ENCODE measurements at places on chromosomes 12 and 14.
A peak's percentile ranks its signal among the peaks of the same experiment; 100 is the strongest.

- peak; percentile 58 for DNase-seq
These were observed 15.5 kb upstream of the KRR1 start for GRCh38 chr12:75526655-75527511.

GRCh38 chr12:9364224-9365176 is 156.3 kb upstream of the PZP start:
- peak; percentile 34 for DNase-seq

GRCh38 chr14:104341532-104342434 is 203.4 kb downstream of the KIF26A start:
- no peak for DNase-seq

DNA sequence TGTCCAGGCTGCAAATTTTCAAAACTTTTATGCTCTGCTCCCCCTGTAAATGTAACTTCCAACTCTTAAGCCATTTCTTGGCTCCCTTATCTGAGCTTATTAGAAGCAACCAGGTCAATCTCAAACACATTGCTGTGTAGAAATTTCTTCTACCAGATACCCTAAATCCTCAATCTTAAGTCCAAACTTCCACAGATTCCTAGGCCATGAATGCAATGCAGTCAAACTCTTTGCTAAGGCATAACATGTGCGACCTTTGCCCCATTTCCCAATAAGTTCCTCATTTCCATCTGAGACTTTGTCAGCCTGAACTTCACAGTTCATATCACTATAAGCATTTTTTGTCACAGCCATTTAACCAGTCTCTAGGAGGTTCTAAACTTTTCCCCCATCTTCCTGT is 64.5 kb downstream of the TMTC3 start:
- no peak for DNase-seq

DNA sequence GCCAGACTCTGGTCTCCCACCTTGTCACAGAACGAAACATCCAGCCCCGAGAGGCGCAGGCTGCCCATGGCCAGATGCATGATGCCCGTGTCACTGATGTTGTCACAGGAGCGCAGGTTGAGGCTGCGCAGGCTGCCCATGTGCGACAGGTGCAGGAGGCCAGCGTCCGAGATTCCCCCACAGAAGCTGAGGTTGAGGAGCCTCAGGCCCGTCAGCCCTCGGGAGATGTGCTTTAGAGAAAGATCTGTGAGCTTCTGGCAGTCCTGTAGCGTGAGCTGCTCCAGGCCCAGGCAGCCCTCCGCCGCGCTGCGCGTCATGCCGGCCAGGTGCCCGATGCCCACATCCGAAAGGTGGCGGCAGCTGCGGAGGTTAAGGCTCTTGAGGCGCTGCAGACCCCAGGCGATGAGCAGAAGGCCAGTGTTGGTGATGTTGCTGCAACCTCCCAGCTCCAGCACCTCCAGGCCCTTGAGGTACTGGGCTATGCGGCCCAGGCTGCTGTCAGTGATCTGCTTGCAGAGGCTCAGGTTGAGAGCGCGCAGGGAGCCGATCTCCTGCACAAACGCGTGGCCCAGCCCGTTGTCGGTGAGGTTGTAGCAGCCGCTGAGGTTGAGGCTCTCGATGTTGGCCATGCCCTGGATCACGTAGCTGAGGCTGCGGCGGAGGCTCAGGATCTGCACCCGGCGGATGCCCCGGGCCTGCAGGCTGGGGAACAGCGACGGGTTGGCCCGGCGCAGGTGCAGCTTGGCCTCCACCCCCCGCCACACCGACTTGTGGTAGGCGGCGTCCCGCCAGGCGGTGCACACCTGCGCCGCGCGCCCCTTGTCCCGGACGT is 991 bp downstream of the FBXL14 start:
- DNase-seq, result peak; percentile 59

GRCh38 chr12:13962699-13963098 is 18.7 kb downstream of the GRIN2B start:
- no peak for DNase-seq

- DNase-seq, result no peak
These were observed 258.4 kb downstream of the AKAP6 start for GRCh38 chr14:32587461-32587860.

DNA sequence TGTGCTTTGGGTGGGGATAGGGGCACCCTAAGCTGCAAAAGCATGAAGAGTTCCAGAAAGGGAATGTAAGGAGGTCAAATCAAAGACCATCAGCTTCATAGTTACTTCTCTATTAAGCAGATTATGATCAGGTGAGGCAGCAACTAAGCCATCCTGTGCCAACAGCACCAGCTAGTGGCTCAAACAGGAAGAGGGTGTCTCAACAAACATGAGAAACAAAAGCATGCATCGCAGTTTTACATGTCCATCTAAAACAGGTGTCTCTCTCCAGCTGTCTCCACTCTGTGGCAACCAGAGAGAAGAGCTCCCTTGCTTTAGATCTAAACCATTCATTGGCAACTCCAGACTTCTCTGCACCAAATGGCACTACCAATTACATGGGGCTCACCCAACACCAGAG is 52.9 kb downstream of the ACTN1 start:
- no peak for DNase-seq

DNA sequence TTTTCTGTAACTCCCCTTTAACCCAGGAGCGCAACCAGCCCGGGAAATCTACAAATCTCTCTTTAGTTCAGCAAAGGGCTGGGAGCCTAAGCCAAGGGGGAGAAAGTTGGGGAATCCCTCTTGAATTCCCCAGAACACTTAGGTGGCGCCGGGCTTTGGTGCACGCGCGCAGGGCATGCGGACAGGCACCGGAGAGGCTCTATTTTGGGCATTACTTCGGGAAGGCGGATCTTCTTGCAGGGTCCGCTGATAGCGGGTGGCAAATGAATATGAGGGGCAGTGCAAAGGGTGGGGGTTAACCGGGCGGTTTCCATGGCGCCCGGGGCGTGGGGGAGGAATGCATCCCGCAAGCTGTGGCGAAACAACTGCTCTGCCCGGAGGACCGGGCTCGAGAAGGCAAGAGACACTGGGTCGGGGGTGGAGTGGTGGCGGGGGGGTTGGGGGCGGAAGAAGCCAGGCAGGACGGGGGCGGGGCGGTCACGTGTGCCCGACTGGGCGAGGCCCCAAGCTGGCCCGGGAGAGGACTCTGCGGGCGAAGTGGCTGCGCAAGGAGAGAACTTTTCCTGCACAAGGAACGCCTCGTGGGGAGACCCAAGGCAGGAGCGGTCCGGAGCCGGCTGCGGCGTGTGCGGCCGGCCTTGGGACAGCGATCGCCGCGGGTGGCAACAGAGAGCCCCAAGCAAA is at the start of gene FLVCR2:
Gene FLVCR2 (plus strand): TSS at position 519 of the 684 bp plus-strand sequence. CDS start 353 bp downstream, outside the sequence.
- peak; percentile 62 for DNase-seq

DNA sequence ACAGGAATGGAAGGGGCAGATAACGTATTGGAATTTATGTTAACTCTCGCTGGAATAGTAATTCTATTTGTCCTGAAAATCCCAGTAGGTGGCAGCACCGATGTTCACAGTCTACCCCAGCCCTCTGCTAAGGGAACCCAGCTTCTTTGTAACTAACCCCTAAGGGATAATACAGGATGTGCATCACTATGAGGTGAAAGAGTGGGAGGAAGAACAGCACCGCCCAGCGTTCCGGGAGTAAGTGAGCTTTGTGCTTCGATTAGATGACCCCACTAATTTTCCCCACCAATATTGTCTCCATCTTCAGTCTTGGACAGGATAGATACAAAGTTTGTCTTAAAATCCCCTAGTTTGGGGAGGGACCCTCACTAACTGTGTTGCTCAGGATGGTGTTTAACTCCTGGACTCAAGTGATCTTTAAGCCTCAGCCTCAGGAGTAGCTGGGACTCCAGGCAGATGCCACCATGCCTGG is 2.7 kb downstream of the SLC2A3 start:
- peak; percentile 86 for DNase-seq

GRCh38 chr14:70358631-70359030 is 852 bp downstream of the COX16 start:
- no peak for DNase-seq

GRCh38 chr12:124529565-124530276 is 37.7 kb downstream of the NCOR2 start:
- DNase-seq, result no peak

- no peak for DNase-seq
These were observed 23.4 kb downstream of the DNM1L start for GRCh38 chr12:32702473-32702872.

DNA sequence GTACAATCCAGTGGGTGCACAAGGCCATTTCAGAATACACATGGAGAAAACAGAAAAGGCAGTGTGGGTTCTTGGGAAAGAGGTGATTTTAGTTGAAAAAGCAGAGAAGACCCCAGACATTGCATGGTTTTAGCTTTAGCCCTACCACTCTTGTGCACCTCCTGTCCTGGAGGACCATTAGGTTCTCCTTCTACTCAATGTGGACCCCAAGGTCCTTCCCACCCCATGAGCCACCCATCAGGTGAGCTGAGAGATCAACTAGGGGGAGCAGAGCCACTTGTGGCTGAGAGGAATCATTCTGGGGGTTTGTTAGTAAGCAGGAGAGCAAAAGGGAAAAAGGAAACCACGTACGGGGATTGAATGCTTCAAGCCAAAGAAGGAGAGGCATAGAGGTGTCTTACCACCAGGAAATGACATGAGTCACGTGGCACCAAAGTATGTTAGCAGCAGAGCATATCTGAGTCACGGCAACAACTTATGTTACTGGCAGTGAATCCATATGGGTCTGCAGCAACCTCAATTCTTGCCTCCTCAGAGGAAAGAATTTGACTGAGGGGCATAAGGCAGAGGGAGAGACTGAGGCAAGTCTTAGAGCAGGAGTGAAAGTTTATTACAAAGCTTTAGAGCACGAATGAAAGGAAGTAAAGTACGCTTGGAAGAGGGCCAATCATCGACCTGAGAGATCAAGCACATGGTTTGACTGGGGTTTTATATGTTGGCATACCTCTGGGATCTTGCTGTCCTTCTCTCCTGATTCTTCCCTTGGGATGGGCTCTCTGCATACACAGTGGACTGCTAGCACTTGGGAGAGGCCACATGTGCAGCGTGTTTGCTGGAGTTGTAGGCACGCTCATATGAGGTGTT is 73.9 kb downstream of the HSD17B6 start:
- DNase-seq, result peak; percentile 29

- no peak for DNase-seq
These were observed 34.8 kb downstream of the TMCC3 start for GRCh38 chr12:94615260-94616181.

DNA sequence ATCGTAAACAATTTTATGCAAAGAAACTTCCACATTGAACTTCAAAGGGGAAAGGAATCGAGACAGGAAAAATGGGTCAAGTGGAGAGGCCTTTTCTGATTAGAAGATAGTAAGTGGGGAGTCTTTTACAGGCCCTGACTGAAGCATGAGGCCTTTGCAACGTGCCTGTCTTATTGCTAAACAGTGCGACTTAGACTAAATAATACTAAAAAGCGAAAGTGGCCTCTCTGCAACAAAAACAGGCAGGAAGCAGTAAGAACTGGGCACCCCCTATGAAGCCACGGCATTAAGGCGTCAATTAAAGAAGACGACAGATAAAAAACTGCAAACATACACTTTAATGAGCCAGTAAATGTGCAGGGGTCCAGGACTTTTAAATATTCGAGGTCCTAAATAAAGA is 283.4 kb upstream of the GRIP1 start:
- peak; percentile 3 for DNase-seq

- no peak for DNase-seq
These were observed 390 bp downstream of the JKAMP start for GRCh38 chr14:59484639-59485175.

GRCh38 chr14:22588526-22589095 is 413 bp downstream of the DAD1 start:
- peak; percentile 37 for DNase-seq

DNA sequence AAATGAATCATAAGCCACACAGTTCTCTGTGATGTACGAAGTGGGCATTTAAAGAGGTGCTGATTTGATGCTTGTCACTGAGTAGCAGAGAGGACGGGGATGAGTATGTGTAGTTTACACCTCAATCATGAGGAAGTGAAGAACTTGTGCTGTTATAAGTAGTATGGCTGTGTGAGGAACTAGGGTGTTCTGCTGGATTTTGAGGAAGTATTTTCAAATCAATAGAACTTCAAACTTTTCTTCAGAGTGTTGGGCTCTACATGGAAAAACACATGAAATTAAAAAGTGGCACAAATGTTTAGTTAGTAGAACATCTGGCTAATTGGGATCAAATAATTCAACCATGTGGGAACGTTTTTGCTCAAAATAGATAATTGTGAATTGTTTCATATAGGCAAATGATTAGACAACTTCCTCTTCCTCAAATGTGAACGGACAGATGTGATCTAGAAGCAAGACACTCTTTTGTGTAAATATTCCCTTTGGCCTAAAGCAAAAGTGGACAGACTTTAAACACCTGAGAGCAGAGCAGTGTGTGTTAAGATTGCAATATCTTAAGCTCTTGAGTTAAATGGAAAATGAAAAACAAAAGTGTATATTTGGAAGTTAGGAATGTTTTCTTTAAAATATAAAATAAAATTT is 168.5 kb downstream of the NAV3 start:
- no peak for DNase-seq

DNA sequence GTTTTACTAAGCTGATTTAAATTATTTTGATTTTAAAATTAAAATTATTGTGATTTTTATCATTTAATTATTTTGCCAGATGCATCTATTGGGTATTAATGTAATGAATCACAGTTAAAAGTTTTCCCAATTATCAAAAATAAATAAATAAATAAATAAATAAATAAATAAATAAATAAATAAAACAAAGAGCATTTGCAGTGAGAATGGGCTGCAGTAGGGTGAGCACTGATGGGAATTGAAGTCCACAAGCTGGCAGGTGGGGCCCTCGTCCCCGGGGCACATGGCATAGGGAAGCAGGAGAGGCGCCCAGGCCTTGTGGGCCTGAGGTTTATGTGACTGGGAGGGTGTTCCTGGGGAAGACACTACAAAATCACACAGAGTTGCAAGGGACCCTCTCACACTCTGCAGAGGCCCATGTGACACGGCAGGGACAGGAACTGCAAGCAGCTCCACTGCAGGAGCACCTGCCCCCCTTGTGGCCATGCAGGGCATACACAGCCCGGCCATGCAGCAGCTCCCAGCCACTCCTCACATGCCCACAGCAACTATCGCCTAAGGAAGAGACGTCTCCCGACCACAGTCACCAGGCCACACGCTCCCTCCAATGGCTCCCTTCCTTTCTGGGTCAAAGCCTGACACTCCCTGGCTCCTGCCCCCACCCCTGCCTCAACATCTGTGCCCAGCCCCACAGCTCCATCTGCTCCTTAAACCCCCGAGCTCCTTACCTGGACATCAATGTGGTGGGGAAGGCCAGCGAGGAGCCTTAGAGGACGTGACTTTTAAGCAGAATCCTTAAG is 256.3 kb upstream of the SFSWAP start:
- DNase-seq, result no peak

DNA sequence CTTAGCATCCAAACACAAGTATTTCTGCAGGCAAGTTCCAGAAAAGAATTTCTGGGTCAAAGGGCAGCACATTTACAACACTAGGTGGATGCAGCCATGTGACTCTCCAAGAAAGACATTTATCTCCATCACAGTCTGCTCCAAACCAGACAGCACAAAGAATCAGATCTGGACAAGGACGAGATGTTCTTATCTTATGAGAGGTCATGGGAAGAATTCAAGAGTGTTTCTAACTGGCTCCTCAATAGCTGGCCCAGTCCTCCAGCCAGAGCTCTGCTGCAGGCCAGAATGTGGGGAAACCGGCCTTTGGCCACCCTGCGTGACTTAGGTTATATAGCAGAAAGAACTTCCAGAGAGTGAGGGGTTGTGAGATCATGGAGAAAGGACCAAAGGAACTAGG is 17.4 kb downstream of the TMEM119 start:
- no peak for DNase-seq

Measured in CD4-positive, alpha-beta T cell treated with Interleukin-12 subunit alpha and Interleukin-12 subunit beta, for 1 hour (primary cell).